ENCODE measurements at places on chromosomes 7 and 10. TPM values are rescaled to one million over a fixed set of nuclear protein-coding genes. Genes with fewer than 3 reads are reported as not detected.

- DNase-seq: no peak
These were observed 52.1 kb downstream of the PRF1 start for GRCh38 chr10:70550459-70550858.

DNA sequence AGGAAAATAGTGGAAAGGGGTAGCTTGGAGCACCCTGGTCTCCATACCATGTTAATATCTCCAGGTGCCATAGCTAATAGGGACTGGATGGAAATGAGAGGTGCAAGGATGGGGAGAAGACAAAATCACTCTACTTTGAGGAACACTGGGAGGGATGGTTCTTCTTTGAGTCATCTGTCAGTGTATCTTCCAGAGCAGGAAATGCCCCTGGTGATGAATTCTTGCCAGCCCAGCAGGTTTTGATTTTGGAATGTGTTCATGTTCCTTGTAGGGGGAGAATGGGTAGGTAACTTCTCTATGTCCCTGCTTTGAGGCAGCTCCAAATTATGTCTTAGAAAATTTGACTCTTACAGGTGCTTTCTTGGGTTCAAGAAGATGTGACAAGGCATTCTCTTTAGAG lies 177.0 kb upstream of the GLI3 start:
- DNase-seq: no peak

DNA sequence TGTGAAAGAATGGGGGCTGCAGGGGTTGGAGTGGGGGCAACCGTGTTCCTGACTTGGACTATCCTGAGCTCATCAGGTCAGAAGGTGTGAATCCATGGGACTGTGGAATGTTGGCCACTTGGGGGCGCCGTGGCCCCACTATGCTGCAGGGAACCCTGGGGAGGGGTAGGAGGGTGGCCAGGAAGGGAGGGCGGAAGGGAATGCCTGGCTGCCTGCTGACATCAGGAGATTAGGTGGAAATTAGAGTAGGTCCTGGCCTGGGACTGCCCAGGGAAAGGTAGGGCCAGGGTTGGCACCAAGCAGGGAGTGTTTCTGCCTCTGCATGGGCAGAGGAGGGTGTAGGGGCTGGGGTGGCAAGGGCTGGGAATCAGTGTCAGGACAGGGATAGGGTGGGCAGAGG lies 65.8 kb upstream of the PRSS58 start:
- peak; percentile 36 for DNase-seq

- no peak for DNase-seq
These were observed at the start of gene PPP1R17 for GRCh38 chr7:31687024-31687748. Gene PPP1R17, plus strand, starts transcription at chr7:31687215. Its CDS starts 5,227 bp downstream, at chr7:31692442.

PGAM2 gene
- total RNA-seq: 0.44 TPM

DNA sequence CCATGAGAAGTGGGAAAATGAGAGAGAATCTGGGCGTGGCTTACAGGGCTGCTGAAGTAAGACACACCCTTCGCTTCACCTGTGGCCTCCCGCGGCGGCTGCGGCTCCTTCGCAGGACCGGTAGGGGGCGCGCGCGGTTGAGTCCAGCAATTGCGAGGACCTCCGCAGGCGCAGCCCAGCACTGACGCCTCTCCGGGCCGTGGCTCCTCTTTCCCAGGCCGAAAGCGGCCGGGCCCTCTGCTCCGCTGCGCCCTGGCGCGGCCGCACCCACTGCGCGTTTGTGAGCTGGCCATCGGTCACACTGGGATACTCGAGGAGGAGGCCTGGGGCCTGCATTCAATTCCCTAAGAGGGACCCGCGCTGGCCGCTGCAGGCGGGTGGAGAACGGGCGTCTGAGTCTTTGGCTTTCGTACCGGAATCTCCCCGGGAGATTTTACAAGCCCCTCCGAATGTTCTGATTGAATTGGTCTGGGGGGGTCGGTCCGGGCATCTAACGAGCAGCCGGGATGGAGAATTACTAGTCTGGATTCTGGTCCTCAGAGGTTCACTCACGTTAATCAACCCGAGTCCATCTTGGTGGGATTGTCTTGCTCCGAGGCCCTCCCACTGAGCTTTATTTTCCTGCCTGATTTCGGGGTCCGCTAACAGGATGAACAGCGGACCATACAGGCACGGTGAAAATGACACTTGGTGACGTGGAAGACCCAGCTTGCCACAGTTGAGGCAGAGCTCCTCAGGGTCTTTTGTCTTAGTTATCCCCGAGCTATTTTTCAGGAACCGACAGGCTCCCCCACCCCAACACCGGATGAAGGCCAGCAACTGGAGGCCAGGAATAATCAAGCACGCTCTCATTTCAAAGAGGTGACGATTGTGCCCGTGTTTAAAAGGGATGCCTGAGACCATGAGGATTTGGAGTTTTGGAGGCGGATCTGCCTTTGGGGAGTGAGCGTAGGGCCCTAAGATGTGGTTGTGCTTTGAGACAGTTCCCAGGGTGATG lies at the start of gene LRRD1:
LRRD1 (minus strand) TSS at position 215 of the 997 bp plus-strand sequence. CDS start 13,940 bp downstream, outside the sequence.
- DNase-seq: peak; percentile 88

DNA sequence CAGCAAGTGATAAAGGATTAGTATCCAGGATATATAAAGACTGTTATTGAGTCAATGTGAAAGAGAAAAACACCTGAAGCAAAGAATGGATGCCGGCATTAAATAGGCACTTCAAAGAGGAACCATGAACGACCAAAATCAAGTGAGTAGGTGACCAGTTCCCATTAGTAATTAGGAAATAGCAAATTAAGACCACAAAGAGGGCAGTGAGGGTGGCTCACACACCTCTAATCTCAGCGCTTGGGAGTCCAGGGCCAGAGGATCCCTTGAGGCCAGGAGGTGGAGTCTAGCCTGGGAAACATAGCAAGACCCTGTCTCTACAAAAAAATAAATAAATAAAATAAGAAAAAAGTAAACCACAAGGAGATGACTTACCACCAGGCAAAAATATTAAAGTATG lies 1.5 kb upstream of the ANTXRL start:
- no peak for DNase-seq

GRCh38 chr10:37125191-37125732 lies at the start of gene ANKRD30A:
Gene ANKRD30A, plus strand, starts transcription at chr10:37125598. Its CDS starts 190 bp downstream, at chr10:37125788.
- DNase-seq: no peak

COL13A1 gene
- not detected for total RNA-seq

DNA sequence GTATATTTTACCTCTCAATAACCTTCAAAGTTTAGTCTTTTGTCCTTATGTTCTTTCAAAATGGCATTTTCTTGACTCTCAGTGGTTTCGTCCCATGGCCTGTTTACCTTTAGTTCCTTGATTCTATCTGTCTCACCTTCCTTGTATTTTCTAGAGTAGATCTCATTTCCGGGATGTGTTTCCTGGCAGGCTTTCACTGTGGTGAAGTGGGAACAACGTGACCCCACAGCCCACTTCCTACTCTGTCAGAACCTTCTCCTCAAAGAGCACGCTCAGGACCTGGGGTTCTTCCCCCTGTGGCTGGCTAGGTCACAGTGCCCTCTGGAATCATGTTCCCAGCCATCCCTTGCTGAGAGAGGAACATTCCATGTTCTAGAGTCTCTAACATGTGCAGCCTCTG lies 129.9 kb upstream of the ZNF32 start:
- no peak for DNase-seq
